ENCODE measurements at places on chromosomes 6 and 20.
A peak's percentile ranks its signal among the peaks of the same experiment; 100 is the strongest.

DNA sequence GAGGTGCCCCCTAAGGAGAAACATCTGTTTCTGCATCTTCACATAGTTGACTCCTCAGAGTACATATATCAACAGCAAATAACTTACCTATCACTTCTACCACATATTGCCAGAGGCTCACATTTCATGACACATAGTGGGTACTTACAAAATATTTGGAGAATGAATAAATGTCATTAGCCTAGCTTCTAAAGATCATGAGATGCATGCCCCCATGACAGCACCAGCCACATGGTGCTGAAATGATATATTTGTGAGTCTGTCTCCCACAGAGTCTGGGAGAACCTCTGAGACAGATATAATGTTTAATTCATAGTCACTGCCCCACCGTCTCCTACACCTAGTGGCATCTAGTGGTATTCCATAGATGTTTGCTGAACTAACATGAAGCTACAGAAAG is 555.6 kb downstream of the KIF16B start:
- DNase-seq = no peak

GRCh38 chr6:31471711-31472110 is 26.2 kb upstream of the MICB start:
- no peak for DNase-seq

GRCh38 chr20:22100686-22101085 is 395.2 kb downstream of the PAX1 start:
- DNase-seq = no peak

DNA sequence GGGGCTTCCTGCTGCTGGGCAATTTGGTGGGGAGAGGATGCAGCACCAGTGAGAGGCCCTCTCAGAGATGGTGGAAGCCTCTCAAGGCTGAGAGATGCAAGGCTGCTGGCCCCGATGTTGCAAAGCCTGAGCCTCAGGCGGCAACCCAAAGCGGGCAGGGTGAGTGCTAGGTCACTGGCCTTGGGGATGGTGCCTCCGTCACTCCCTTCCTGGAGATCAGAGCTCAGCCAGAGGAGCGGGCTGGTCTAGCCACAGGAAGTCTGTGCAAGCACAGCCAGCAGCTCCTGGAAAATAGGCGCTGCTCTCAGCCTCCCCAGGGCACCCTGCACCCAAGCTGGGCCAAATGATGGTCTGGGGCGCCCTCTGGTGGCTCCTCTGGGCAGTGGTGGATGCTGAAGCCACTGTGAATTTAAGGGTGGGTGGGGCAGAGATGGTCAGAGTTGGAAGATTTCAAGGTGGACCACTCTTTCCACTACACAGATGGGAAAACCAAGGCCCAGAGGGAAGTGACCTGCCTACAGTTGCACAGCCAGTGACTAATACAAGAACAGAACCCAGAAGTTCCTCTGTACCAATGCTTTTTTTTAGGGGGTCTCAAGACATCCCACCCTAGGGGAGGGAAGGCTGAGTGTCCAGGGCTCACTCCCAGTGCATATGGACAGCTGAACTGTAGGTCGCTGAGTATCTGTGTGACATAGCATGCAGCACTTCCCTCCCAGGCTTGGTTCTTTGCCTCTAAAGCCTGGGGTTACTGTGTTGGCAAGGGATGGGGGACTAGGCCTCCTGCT is 20.8 kb downstream of the C20orf203 start:
- peak; percentile 90 for DNase-seq

DNA sequence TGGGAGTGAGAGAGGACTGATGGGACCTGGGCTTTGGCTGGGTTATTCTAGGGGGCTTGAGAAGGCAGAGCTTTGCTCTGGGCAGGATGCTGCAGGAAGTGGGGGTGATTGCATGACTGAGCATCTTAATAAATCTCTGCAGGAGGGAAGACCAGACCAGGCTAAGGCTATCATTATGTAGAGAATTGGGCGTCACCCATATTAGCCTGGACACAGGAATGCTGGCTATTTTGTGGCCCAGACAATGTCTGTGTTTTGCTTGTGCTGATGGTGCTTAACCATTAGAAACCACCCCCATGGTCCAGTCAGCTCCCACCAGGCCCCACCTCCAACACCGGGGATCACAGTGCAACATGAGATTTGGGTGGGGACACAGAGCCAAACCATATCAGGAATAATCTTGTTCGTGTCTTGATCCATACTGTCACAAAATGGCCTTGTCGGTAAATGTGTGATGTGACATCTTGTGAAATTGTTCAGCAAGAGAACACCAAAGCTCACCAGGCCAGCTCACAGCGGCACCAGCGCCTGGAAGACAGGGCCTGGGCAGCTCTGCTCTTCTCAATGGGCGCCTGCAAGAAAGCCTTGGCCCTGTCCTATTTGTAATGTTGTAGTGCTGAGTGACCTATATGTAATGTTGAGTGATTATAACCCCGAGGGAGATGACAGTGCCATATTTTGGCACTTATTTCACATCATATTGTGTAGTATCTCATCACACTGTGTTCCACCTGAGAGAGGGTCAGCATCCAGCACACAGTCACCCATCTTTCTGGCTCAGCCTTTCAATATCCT is 211.8 kb downstream of the QKI start:
- DNase-seq = no peak

DNA sequence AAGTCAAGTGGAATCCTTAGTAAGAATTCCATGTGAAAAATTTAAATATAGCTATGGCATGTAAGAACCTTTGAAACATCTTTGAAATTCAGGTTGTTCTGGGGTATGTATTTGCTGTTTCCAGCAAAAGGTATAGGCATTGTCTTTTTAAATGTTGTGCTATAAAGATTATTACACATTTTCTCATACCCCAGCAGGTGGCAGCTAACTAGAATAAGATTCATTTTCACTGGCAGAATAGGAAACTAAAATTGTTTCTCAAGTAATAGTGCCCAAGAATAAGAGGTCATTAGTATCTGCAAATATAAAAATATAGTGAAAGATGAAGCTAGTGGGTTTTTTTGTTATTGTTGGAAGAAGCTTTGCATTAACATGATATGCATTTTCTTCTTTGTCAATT is 1.8 kb downstream of the GRIK2 start:
- no peak for DNase-seq

DNA sequence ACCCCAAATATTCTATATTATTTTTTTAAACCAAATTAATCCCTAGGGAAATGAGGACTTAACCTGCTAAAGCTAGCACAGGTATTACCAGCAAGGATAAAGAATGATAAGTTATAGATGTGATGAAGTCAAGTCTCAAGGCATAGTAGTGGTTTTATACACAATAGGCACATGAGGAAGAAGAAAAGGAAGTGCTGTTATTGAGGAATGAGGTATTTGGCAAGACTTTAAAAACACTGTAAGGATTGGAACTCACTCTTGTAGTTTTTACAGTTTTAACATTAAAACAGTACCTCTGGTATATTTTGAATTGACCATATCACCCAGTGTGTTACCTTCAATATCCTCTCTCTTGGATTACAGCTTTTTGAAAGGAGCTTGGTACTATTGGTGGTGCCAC is 54.6 kb downstream of the PHF3 start:
- DNase-seq = no peak

DNA sequence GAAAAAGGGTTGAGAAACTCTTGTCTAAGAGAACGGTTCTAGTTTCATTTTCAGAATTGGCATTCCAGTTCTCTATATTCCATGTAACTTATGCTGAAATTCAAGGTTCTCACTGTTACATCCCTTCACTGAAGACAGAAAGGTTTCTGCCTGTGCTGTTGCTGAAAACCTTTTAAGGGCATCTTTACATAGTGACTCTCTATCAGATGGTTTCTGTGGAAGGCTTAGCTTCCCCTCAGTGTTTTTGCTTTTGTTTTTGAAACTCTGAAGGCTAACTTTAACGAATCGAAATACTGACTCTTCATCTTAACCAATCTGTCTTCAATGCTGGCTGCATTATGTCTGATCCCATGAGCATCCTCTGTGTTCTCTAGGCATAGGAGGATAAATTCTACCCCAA is 1286.2 kb upstream of the EYS start:
- DNase-seq = no peak

DNA sequence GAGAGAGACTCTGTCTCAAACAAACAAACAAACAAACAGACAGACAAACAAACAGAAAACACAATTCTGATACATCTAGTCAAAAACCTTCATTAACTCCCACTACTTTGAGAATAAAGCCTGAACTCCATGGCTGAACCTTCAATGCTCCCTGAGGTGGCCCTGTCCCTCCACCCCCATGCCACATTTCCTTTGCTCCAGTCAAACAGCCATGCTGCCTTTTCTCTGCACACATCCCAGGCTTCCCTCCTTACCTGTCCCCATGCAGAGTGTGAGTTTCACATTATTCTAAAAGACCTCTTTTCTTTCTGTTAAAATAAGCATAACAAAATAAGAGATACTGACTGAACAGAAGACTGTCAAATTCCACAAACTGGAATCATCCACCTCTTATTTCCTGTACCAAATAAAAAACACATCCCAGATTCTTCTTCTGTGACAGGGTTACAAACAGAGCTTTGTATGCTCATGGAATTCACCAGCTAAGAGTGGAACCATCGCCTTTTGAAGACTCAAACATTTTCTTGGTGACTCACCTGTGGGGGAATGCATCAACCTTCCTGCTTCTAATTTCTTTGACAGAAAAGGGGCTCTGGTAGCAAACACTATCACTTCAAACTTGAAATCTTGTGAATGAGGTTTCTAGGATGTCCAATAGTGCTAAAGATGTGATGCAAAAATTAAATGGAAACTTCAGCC is 71.0 kb upstream of the SLC22A16 start:
- DNase-seq = no peak

GRCh38 chr6:170295510-170296422 is 4.9 kb upstream of the DLL1 start:
- peak; percentile 70 for DNase-seq

- DNase-seq = no peak
Measured at GRCh38 chr6:170155464-170156196, 135.2 kb downstream of the DLL1 start.
